ENCODE measurements at places on chromosomes 12 and 14.

DNA sequence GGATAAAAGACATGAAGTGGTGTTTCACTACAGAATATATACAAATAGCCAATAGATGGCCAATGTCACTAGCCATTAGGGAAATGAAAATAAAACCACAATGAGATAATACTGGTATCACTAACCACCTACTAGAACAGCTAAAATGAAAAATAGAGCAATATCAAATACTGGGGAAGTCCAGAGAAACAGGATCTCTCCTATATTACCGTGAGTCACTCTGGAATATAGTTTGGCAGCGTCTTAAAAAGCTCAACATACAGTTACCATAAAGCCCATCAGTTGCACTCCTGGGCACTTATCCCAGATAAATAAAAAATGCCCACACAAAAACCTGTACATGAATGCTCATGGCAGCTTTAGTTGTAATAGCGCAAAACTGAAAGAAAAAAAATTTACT, 101.7 kb downstream of the TMTC1 start:
- DNase-seq = no peak

DNA sequence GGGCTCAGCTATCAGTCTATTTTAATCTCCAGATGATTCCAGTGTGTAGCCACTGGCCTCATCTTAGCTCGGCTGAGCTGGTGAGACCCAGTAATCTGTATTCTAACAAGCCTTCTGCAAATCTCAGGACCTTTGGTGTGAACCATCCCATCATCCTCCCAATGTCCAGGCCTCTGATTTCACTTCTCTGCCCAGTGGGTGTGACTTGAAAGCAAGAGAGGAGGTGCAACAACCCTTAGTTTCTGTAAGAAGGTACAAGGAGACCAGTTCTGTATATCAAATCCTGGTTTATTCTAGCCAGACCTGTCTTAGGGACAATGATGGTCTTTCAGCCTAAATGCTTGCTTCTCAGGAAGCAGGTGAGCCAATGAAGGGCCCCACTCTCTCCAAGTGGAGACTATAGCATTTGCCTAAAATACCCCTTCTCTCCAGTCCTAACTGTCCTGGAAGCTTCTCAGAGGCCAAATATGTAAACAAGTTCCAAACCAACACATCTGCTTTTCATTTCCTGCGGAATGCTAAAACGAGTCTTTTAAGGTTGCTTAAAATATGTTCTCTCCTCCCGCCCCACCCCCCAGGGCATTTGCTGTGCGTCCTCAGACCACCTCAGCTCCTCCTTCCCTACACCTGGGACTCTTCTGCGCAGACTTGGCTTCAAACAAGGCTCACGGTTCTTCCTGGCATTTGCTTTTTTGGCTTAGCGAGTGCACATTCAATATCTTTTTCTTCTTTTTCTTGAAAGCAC, 78.4 kb upstream of the FUT8 start:
- no peak for DNase-seq

DNA sequence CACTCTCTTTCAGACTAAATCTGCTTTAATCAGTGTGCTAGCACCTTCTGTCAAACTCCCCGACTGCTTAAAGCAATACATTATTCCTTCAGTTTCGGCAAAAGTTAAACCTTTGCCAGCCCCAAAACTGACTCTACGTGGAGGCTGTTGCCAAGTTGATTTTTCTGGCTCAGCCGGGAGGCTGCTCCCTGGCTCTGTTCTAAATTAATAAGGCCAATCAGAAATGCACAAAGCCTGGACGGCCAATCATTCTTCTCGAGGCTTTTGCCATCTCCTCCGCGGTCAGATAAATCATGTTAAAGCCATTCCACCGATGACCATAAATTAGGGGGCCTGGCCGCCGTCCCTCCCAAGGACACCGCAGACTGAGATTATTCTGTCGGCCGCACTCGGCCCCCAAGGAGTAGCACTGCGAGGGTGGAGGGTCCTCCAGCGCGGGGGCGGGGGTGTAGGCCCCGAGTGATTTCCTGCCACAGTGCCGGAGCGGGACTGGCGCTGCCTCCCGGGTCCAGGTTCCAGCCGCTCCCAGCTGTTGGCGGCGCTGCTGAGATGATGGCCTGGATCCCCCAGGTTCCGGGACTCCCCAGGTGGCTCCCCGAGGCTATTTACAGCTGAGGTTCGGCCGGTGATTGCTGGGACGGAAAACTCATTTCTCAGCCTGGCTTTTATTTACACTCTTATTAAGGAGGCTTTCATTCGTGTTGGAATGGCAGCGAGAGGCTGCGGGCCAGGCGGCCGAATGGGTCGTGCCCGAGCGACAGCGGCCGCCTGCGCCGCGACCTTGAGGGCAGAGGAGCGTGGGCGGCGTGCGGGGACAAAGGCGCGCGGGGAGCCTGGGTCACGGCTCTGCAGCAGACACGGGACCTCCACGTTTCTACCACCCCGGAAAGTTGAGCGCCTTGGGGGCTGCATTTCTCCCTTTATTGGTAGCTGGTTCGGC, 165.1 kb downstream of the MON2 start:
- DNase-seq = peak; percentile 36

DNA sequence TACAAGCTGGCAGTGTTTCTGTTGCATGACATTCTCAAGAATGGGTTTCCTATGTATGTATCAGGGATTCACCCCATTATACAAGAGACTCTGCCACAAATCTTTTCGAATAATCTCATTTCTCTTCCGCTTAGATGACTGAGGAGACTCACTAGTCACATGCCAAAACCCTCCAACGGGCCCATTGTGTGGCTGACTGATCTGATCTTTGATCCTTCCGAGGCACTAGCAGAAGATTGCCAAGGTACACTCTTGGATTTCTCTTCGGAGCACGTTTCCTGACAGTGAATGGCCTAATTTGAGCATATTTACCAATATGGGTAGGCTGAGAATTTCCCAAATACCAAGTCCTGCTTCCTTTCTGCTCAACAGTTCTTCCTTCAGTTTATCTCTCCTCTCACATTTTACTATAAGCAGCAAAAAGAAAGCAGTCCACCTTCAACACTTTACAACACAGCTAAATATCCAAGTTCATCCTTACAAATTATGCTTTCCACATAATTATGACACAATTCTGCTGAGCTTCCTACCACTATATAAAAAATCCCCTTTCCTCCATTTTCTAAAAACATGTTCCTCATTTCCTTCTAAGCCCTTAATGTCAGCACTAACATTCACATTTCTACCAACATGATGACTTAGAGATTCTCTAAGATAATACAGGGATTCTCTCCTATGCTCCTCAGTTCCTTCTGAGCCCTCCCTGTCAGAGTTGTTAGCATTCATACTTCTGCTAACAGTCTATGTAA, 11.0 kb downstream of the PRPH start:
- DNase-seq = no peak

DNA sequence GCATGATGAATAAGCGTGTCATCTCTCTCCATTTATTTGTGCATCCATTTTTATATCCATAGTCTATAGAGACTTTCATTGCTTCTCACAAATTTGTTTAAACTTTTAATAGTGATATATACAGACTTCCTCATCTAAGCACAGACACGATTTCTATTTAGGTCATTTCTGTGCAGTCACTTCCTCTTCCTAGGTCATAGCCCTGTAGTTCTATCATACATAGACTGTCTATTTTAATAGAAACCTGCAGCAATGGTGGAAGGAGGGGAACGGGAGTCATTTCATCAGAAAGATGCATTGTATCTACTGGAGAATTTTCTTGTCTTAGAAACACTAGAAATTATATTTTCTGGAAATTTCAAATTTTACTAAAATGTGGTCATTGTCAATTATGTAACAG, 133.4 kb upstream of the FGD4 start:
- no peak for DNase-seq

DNA sequence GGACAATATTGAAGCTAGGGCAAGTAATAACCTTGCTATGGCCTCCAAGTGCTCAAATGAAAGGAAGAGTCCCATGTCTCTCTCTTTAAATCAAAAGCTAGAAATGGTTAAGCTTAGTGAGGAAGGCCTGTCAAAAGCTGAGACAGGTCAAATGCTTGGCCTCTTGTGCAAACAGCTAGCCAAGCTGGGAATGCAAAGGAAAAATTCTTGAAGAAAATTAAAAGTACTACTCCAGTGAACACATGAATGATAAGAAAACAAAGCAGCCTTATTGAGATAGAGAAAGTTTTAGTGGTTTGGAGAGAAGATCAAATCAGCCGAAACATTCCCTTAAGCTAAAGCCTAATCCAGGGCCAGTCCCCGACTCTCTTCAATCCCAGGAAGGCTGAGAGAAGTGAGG, 84.1 kb upstream of the PLEKHA5 start:
- no peak for DNase-seq

DNA sequence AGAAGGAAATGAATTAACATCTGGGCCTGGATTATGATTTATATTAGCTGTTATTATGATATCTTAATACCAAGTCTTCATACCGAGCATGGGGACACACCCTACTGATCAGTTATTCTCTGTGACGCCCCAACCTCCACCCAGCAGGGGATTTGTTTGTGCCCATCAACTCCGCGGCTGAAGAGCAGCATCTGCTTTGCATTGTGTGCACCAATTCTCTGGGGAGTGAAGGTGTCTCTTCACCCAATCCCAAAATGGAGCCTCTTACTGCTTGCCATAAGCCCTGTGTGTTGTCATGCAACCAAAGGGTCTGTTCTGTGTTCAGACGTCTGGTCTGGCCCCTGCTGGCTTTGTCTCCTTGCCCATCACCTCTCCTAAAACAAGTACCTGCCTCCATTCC, 25.4 kb downstream of the DHRS2 start:
- DNase-seq = no peak

DNA sequence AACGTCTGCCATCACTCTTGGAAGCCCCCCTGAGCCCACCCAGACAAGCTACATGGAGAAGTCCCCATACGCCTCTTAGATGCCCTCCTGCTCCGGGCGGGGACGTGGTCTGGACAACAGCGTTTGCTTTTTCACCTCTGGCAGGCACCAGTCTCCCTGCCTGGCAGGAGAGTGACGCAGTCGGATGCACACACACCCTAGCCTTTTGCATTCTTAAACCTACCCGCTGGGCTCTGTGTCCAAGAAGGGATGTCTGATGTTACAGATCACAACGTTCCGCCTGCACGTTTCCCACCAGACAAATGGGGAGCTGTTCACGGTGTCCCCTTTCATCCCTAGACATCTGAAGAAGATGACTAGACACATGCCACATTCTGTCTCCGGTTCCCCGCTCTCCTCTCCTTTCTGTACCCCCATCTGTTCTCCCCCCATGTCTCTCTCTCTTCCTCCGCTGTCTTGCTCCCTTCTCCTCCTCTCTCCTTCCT, 100.2 kb downstream of the RIMBP2 start:
- no peak for DNase-seq

GRCh38 chr12:46983959-46984841, 95.2 kb upstream of the PCED1B start:
- peak; percentile 33 for DNase-seq

DNA sequence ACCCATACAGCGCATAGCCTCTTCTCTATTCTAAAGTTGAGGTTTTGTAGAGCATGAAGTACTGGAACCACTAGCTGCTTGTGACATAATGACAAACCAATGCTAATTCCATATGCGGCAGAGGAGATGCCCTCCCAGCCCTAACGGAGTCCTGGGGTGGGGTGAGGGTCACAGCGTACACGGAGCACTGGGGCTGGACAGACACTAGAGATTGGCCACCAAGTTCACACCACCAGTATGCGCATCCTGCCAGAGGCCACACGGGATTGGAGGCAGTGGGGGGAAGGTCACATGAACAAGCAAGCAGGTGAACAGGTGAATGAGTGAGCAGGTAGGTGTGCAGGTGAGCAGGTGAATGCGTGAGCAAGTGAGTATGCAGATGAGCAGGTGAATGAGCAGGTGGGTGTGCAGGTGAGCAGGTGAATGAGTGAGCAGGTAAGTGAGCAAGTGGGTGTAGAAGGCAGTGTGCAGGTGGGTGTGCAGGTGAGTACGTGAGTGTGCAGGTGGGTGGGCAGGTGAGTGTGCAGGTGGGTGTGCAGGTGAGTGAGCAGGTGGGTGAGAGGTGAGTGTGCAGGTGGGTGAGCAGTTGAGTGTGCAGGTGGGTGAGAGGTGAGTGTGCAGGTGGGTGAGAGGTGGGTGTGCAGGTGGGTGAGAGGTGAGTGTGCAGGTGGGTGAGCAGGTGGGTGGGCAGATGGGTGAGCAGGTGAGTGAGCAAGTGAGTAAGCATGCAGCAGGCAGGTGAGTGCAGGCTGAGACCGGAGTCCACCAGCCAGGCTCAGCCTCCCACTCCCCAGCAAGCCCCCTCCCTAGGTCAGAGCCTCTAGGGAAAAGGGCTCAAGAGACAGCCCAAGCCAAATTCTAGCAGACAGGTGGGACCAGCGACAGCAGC, 52.7 kb downstream of the CCDC85C start:
- DNase-seq = no peak

GRCh38 chr12:69672195-69672594, 26.9 kb downstream of the BEST3 start:
- DNase-seq = no peak

- peak; percentile 34 for DNase-seq
Measured at GRCh38 chr12:51970904-51971646, 19.6 kb downstream of the ACVR1B start.

DNA sequence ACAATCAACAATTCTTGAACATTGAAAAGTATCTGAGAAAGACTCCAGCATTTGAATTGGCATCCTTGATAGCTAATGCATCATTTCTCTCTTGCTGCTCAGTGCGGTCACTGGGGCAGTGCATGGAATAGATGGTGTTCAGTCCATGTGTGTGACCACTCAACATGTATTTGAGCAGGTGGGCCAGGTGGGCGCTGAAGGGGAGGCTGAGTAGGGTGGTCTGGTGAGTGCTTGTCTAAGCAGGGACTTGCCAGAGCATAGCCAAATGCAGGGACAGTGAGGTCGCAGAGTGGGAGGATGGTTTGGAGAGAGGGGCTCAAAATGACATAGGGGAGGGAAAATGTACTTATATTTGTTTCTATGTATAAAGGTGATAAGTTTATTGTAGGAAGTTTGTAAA, 409.0 kb downstream of the TMEM121 start:
- DNase-seq = no peak

GRCh38 chr12:15322164-15323061, at the start of gene PTPRO:
TSS of gene PTPRO (plus strand) at chr12:15322508.
- DNase-seq = no peak

GRCh38 chr14:62957562-62957961, 87.7 kb downstream of the KCNH5 start:
- no peak for DNase-seq

DNA sequence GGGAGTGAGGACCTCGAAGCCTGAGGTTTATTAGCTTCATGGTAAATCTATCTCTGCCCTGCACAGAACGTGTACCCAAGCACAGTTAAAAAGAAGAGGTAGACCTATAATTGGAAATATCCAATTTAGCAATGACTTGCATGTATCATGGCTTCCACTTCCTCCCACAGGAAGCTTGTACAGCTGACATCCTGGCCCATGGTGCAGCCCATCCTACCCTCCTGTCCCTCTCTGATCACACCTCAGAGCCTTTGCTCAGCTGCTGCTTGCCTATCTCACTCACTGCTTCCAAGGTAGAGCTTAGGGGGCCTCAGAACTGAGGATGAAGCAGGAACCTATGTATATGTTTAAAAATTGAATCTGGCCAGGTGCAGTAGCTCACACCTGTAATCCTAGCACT, 4.3 kb upstream of the BCDIN3D start:
- DNase-seq = no peak

- DNase-seq = peak; percentile 13
Measured at GRCh38 chr12:93448796-93449195, 7.0 kb upstream of the UBE2N start.
